Globus pallidus (tissue), 1 donor: ENCODE measurements at places on chromosomes 7 and 10.

DNA sequence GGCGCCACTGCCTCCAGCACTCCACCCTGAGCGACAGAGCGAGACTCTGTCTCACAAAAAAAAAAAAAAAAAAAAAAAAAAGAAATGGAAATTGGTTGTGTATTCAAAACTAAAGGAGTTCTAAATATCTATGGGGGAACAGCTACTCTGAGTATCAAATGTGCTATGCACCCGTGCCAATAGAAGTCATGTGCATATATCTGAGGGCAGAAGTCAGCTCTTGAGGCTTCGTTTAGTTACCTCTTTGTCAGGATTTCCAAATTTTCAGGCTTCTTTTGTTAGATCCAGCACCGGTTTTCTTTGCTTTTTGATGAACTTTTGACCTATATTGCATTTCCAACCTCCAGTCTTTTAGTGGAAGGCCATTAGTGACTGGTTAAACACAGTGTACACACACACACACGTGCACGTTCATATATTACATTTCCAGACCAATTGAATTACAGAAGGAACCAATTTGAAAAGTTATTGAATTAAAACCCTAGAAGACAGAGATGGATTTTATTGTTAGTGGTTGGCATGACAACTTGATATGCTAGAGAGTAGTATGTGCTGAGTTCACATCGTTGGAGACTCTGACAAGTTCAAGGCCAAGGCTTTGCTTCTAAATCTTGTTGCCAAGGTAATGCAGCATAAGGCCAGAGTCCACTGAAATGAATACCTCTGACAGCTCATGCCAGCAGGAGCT is 33.1 kb upstream of the ADD3 start:
- DNase-seq, result no peak

DNA sequence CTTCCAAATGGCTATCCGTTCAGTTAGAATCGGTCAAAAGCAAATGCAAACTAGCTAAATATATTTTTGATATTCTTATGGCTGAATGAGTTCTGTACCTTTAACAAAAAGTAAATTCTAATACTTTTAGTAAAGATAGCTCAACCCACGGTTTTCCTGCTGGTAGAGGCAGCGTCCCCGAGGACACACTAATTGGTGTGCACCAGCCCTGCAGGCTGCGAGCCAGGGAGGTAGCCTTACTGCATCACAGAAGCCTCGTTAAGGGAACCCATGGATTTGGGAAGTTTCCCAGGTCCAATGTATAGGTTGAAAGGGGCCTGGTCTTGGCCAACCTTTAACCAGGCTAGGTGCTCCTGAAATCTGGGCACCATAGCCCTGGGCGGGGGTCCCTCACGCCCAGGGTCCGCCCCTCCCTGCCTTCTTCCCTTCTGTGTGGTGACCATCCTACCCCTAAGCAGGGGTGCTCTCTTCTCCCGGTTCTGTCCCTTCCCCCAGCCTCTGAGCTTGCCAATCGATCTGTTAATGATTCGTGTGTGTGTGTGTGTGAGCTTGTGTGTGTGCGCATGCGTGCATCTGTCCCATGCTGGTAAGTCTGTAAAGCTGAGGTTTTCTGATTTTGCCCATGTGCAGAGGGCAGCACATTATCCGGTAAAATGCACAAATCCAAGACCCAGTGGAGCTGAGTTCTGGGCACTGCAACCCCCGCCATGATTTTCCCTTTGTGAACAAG is 191.7 kb downstream of the TCERG1L start:
- DNase-seq, result no peak

GRCh38 chr10:132845780-132846595 is 60.0 kb upstream of the NKX6-2 start:
- DNase-seq, result no peak

- peak; percentile 67 for DNase-seq
These were observed 12.5 kb downstream of the SFRP5 start for GRCh38 chr10:97759158-97759887.

GRCh38 chr10:13526948-13527863 is 1.6 kb downstream of the BEND7 start:
- no peak for DNase-seq

GRCh38 chr10:1358860-1359625 is 302.9 kb downstream of the WDR37 start:
- no peak for DNase-seq

- DNase-seq, result no peak
These were observed 59.2 kb downstream of the ANLN start for GRCh38 chr7:36448781-36449379.

DNA sequence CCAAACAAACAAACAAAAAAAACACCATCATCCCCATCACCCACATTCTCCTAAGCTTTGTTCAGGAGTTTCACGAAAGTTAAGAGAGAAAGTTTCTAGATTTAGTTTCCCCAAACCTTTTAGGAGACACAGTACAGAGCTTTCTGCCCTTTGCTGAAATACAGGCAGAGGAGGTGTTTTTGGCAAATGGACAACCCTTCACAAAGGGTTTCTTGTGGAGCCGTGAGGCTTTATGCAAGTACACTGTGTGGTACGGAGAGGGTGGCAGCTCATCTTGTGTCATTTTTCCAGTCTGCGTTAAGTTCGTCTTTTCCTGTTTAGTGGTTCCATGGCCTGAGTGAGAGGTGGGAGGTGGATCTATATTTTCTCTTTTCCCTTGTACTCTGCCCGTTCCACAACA is 215.5 kb upstream of the PRKCQ start:
- no peak for DNase-seq
